ENCODE measurements at places on chromosomes 4 and X. TPM values are rescaled to one million over a fixed set of nuclear protein-coding genes. Genes with fewer than 3 reads are reported as not detected.

USP17L15 gene
- total RNA-seq, result not detected

GYG2 gene
- 21.4 TPM for total RNA-seq

PASD1 gene
- not detected for total RNA-seq

TRIM2 gene
- total RNA-seq, result 31.3 TPM

AVPR2 gene
- total RNA-seq, result 0.66 TPM

CYSLTR1 gene
- total RNA-seq, result 4.9 TPM

TMEM154 gene
- total RNA-seq, result 0.52 TPM

- DNase-seq, result no peak
- no peak overlapping the region for H3K4me3 ChIP-seq
- no peaks in the 10 kb centered on the region for H3K4me1 ChIP-seq
- H3K36me3 ChIP-seq, result no peaks in the 10 kb centered on the region
These were observed 53.1 kb downstream of the TIGD2 start for GRCh38 chr4:89164400-89164799.

DNA sequence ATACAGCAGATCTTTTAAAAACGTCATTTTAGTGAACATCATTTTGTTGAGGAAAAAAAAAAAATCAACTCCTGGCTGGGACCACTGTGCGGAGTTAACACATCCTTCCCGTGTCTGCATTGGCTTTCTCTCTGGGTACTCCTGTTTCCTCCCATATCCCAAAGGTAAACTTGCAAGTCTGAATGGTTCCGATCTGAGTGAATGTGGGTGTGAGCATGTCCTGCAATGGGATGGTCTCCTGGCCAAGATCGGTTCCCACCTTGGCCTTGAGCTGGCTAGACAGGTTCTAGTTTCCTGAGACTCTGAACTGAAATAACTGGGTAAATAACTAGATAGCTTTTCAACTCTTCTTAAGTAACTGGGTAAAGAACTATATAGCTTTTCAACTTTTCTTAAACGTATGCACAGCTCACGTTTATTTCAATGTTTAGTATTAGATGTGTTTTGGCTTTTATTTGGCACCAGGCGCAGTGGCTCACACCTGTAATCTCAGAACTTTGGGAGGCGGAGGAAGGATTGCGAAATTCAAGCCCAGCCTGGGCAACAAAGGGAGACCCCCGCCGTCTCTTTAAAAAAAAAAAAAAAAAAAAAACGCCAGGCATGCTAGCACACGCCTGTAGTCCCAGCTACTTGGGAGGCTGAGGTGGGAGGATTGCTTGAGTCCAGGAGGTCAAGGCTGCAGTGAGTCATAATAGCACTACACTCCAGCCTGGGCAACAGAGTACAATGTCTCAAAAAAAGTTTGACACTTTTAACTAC, 14.0 kb downstream of the RBMX start:
- H3K27me3 ChIP-seq, result no peaks in the 10 kb centered on the region
- H3K4me3 ChIP-seq, result no peak overlapping the region
- no peaks in the 10 kb centered on the region for H3K4me1 ChIP-seq
- no peaks in the 10 kb centered on the region for H3K36me3 ChIP-seq

DNA sequence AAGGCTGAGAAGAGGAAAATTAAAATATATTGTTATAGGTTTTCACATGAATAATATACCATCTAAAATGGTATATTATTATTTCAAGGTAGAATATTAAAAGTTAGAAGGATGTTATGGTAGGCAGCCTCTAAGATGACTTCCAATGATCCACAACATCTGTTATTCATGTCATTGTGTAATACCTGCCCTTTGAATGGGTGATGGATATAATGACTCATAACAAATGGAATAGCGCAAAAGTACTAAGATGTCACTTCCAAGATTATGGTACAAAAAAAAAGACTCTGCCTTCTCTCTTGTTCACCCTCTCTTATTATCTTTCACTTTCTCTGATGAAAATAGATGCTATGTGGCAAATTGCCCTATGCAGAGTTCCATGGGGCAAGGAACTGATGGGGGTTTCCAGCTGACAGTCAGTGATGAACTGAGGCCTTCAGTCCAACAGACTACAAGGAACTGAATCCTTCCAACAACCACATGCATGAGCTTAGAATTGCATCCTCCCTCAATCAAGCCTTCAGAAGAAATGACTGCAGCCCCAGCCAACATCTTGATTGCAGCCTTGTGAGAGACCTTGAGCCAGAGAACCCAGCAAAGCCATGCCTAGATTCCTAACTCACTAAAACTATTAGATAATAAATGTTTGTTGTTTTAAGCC, 57.7 kb downstream of the HS6ST2 start:
- no peaks in the 10 kb centered on the region for H3K4me1 ChIP-seq
- DNase-seq, result no peak
- no peak overlapping the region for H3K4me3 ChIP-seq
- no peaks in the 10 kb centered on the region for H3K36me3 ChIP-seq

GRCh38 chr4:163606896-163607691, 112.6 kb downstream of the TMA16 start:
- H3K36me3 ChIP-seq, result no peaks in the 10 kb centered on the region
- H3K4me3 ChIP-seq, result no peak overlapping the region
- no peak overlapping the region for H3K27ac ChIP-seq
- no peaks in the 10 kb centered on the region for H3K4me1 ChIP-seq
- peak; percentile 9 for DNase-seq

DNA sequence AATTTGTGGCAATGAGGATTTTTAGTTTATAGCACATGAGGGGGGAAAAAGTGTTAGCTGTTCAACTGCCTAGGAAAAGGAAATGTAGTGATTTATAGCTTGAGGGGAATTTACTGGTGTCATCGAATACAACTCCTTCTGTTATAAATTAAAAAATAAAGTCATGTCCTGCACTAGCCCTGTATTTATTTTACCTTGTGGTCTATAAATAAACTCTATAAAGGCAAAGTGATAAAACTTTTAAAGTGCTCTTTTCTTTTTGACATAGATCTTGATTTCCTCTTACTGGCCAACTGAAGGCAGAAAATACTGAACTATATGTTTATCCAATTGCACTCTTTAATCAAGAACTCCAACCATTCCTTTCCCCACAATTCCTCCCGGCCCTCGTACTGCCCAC, 672.1 kb upstream of the SLIT2 start:
- no peaks in the 10 kb centered on the region for H3K4me1 ChIP-seq
- no peak for DNase-seq
- no peak overlapping the region for H3K27ac ChIP-seq
- H3K36me3 ChIP-seq, result no peaks in the 10 kb centered on the region

- no peaks in the 10 kb centered on the region for H3K27me3 ChIP-seq
- H3K27ac ChIP-seq, result peak overlapping the region; percentile 32
- no peaks in the 10 kb centered on the region for H3K36me3 ChIP-seq
- H3K4me3 ChIP-seq, result no peak overlapping the region
These were observed 187.0 kb downstream of the MID1IP1 start for GRCh38 chrX:38988301-38988700.

GRCh38 chrX:13923289-13923688, 106.4 kb upstream of the GPM6B start:
- H3K4me3 ChIP-seq, result no peak overlapping the region
- no peak for DNase-seq
- H3K4me1 ChIP-seq, result no peaks in the 10 kb centered on the region
- H3K36me3 ChIP-seq, result no peaks in the 10 kb centered on the region
- peak overlapping the region; percentile 21 for H3K27ac ChIP-seq
- no peaks in the 10 kb centered on the region for H3K27me3 ChIP-seq

- peaks cover 65% of the 10 kb centered on the region for H3K4me1 ChIP-seq
- peaks cover 3% of the 10 kb centered on the region for H3K36me3 ChIP-seq
- peak overlapping the region; percentile 10 for H3K27ac ChIP-seq
- H3K4me3 ChIP-seq, result no peak overlapping the region
These were observed 7.8 kb downstream of the TIFA start for GRCh38 chr4:112277705-112278448.

- H3K27ac ChIP-seq, result no peak overlapping the region
- H3K4me3 ChIP-seq, result no peak overlapping the region
- no peak for DNase-seq
- no peaks in the 10 kb centered on the region for H3K27me3 ChIP-seq
- H3K36me3 ChIP-seq, result no peaks in the 10 kb centered on the region
- no peaks in the 10 kb centered on the region for H3K4me1 ChIP-seq
These were observed 13.3 kb upstream of the AGA start for GRCh38 chr4:177455561-177455970.

DNA sequence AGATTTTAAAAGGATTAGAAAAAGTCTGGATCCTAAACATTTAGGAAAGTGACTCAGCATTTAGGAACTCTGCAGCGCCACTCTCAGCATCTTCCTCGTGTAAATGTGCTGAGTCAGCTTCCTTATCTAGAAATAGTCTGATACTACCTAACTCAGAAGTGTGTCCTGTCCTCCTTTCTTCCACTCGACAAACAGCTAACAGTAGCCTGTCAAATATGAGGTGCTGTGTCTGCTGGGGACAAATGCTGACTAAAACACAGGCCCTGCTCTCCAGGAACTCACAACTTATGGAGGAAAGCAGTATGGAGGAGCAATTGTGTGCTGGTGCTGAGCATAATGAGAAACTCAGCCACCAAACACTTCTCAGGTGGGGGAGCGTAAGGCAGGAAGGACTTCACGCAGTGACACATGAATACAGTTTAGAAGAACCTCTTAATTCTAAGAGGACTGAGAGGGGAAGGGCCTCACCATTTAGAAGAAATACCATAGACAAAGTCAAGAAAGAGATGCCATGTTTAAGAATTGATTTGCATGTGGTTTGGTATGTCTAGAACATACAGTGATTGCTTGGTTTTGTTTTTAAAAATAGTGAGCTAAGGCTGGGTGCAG, 125.3 kb downstream of the SOWAHB start:
- no peak overlapping the region for H3K27ac ChIP-seq
- no peak overlapping the region for H3K4me3 ChIP-seq
- H3K36me3 ChIP-seq, result no peaks in the 10 kb centered on the region

DNA sequence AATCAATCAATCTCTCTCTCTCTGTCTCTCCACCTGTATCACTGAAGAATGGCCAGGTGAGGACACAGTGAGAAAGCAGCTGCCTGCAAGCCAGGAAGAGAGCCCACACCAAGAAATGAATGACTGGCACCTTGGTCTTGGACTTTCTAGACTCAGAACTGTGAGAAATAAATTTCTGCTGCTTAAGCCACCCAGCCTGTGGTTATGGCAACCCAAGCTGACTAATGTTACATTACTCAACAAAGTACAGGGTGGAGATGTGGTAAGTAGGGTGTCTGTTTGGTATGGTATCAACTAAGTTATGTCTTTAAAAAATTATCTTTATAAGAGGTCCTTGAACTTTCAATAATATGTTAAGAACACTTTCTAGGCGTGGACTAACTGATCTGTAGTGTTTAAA, 159.3 kb downstream of the EPHA5 start:
- no peaks in the 10 kb centered on the region for H3K36me3 ChIP-seq
- no peaks in the 10 kb centered on the region for H3K4me1 ChIP-seq
- no peaks in the 10 kb centered on the region for H3K27me3 ChIP-seq
- no peak for DNase-seq
- H3K4me3 ChIP-seq, result no peak overlapping the region

DNA sequence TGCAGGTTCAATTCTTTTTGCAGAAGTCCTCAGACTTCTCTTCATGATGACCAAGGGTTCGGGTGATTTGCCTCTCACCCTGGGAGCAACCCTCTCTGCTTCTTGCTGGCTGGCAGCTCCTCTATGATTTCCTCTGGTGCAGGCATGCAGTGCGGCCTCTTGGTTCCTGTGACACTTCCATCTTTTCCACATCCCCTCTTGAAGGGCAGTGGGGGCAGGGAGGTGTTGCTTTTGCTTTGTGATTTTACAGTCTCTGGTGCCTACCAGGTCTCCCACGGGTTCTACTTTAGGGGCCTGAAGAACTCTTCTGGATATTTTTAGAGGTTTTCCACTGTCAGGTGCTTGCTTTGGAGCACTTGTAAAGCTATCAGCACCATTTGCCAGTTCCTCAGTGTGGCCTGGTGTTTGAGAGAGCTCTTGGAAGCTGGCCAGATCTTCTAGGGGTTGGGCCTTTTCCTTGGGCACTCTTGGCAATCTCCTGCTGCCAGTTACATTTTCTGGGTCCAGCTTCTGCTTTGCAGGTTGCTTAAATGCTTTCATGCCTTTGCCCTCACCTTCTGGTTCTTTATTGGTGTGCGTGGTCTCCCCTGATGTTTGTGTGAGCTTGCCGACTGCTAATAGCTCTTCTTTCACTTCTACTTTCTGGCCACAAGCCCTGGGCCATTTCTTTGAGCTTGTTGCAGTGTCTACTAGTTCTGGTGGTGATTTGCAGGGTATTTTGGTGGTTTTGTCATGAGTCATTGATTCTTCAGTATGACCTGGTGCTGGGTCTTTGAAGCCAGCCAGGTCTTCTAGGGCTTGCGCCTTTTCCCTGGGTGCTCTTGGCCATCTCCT, 11.5 kb upstream of the CHST7 start:
- no peak overlapping the region for H3K4me3 ChIP-seq
- H3K27me3 ChIP-seq, result no peaks in the 10 kb centered on the region
- no peaks in the 10 kb centered on the region for H3K4me1 ChIP-seq

DNA sequence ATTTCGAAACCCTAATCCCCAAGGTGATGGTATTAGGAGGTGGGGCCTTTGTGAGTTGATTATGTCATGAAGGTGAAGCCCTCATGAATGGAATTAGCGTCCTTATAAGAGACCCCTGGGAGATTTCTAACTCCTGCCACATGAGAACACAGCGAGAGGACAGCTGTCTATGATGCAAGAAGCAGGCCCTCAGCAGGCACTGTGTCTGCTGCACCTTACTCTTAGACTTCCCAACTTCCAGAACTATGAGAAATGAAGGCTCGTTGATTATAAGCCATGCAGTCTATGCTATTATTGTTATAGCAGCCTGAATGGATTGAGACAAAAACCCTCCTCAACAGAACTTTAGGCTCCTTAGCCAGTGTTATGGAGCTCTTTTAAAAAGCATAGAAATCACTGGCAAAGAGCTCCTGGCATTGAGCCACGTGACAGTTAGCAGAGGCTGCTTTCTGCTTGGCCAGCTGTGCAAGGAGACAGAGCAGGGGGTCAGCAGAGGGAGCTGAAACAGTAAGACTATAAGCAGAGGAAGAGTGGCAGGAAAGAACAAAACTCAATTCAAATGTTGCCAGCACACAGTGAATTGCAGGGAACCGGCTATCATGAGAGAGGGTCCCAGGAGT, 219.2 kb upstream of the FAT1 start:
- no peaks in the 10 kb centered on the region for H3K27me3 ChIP-seq
- no peak overlapping the region for H3K4me3 ChIP-seq
- no peaks in the 10 kb centered on the region for H3K36me3 ChIP-seq
- peaks cover 33% of the 10 kb centered on the region for H3K4me1 ChIP-seq
- no peak overlapping the region for H3K27ac ChIP-seq

- no peaks in the 10 kb centered on the region for H3K4me1 ChIP-seq
- H3K27ac ChIP-seq, result no peak overlapping the region
- no peaks in the 10 kb centered on the region for H3K36me3 ChIP-seq
These were observed 69.6 kb upstream of the CXorf66 start for GRCh38 chrX:140034916-140035315.

GRCh38 chrX:349196-349595, 30.6 kb upstream of the GTPBP6 start:
- no peak overlapping the region for H3K4me3 ChIP-seq
- no peak for DNase-seq
- H3K4me1 ChIP-seq, result no peaks in the 10 kb centered on the region
- H3K36me3 ChIP-seq, result no peaks in the 10 kb centered on the region
- no peaks in the 10 kb centered on the region for H3K27me3 ChIP-seq
- no peak overlapping the region for H3K27ac ChIP-seq

DNA sequence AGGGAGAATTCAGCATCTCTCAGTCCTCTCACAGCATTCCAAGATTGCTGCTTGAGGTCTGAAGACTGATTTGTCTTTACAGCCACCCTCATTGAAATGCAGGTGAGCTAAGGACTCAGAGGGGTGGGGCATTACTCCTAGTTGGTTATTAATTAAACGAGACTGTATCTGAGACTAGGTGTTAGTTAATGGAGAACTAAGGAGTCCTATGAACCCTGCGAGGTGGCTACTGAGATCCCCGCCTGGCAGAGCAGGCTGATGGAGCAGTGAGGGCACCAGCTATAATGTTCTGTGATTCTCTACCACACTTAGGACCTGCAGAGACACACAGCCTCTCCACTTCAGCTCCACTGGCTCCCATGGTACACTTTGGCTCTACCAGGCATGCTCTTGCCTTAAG, 215.3 kb downstream of the MID1IP1 start:
- H3K4me1 ChIP-seq, result peaks cover 41% of the 10 kb centered on the region
- H3K27me3 ChIP-seq, result no peaks in the 10 kb centered on the region
- no peaks in the 10 kb centered on the region for H3K36me3 ChIP-seq
